ENCODE measurements at places on chromosomes 4 and X.

GRCh38 chr4:154030152-154030551 lies 241.3 kb upstream of the SFRP2 start:
- no peak for DNase-seq

GRCh38 chrX:47771473-47771872 lies 65.2 kb upstream of the ZNF81 start:
- DNase-seq, result no peak

- DNase-seq, result no peak
These were observed 2.3 kb downstream of the NWD2 start for GRCh38 chr4:37246891-37247290.

- DNase-seq, result no peak
These were observed 54.7 kb upstream of the ARSJ start for GRCh38 chr4:114034189-114034588.
